ENCODE measurements at places on chromosomes 2 and 18.

DNA sequence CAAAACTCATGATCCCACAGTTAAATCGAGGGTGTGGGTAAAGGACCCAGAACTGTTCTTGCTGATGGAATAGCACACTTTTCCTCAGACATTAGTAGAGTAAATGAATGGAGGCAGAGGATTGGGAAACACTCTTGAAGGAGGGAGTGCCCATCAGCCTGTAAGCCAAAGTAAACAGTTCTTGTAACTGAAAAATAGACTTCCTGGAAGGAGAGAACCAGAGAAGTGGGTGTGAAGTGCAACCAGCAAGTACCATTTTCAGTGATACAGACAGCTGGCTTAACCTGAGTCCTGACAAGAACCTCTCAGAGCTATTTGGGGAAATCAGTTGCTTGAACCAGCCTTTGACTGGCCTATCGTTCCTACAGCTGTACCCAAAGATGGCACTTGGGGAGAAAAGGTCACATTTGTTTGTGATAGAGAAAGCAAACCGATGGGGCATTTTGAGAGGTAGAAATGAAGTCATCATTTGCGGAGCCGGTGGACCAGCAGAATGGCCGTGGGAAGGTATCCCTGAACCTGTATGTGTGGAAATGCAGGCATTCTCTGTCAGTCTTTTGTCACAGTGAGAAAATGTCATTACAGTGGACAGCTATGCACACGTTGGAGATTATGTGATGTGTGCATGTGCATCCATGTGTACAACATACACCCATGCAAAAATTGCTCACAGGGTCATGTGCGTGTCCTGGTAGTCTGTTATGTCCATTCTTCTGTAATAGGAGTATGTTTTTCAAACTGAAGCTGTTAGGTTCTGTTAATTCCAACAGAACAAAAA, 17.8 kb downstream of the CRIM1 start:
- no peak for DNase-seq

GRCh38 chr2:152240559-152241231, 65.1 kb upstream of the STAM2 start:
- DNase-seq = no peak

GRCh38 chr2:240325016-240326007, 110.2 kb upstream of the GPC1 start:
- no peak for DNase-seq

DNA sequence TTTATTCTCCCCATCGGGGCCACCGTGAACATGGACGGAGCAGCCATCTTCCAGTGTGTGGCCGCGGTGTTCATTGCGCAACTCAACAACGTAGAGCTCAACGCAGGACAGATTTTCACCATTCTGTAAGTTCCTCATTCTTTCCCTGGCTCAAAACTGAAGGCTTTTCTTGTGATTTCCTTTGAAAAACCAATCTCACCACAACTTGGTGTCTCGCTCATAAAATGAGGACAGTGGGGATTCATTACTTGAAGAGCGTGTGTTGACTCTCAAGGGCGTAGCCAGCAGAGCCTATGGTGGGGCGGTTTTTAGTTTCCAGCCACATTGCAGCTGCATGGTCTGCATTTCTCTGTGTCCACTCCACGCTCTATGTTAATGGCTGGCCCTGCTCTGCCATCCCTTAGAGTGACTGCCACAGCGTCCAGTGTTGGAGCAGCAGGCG, 29.0 kb downstream of the SLC1A4 start:
- DNase-seq = no peak

GRCh38 chr18:57748770-57749603, 54.1 kb downstream of the ATP8B1 start:
- DNase-seq = no peak

DNA sequence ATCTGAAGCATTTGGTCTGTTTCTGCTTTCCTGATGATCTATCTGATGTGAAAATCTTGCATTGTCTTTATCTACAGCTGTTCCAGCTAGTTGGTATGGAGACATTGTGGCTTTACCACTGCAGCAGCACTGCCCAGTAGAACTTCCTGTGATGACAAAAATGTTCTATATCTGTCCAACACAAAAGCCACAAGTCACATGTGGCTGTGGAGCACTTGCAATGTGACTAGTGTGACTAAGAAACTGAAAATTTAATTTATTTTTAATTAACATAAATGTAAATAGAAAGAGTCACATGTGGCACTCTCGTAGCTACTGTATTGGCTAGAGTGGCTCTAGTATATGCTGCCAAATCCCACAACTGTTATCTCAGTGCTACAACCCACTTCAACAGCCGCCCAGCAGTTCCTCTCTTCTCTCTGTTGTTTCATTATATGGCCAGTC, 425.7 kb downstream of the SETBP1 start:
- no peak for DNase-seq

GRCh38 chr2:221494556-221494955, 77.5 kb downstream of the EPHA4 start:
- DNase-seq = no peak

DNA sequence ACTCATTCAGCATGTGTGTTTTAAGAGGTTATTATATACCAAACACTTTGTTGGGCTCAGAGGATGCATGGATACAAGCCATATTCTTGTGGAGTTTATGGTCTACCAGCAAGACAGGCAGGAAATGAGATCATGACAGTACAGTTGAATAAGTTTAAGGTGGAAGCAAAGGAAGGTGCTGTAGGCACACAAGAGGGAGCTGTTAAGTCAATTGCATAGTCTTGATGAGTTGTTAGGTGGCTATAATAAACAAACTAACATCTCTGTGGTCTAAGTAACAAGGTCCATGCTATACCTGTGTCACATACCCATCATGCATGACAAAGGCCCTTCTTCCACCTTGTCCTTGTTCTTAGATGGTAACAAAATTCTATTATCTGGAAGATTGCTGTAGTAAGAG, 538.3 kb downstream of the CNTNAP5 start:
- DNase-seq = no peak

DNA sequence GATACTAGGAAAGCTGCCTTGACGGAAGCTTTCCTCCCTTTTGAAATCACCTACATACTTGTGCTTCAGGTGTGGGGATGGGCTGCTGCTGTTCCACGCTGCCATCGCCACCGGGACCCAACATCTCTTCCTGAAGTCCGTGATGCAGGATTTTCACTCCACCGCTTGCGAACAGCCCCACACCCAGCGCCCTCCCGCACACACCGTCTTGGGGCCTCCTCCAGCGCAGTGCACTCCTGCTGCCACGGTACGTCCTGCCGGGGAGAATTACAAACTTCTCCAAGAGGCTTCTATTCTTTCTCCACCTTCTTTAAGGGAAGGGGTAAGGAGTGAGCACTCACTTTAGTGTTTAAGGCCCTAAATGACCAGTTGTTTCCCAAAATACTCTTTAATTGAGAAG, 58.2 kb downstream of the HRH4 start:
- no peak for DNase-seq

DNA sequence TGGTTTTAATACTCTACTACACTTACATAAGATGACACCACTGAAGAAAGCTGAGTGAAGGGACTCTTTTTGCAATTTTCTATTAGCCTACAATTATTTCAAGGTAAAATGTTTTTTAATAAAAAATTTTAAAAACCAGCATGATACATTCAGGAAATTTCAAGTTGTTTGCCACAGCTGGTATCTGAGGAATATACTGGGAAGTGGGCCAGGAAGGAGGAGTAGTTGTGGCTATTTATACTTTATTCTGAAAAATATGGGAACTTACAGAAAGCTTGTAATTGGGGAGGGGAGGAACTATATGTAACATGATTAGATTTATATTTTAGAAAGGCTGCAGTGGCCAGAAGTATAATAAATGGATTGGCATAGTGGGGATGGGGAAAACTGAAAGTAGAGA, 40.8 kb downstream of the WDR35 start:
- DNase-seq = no peak

DNA sequence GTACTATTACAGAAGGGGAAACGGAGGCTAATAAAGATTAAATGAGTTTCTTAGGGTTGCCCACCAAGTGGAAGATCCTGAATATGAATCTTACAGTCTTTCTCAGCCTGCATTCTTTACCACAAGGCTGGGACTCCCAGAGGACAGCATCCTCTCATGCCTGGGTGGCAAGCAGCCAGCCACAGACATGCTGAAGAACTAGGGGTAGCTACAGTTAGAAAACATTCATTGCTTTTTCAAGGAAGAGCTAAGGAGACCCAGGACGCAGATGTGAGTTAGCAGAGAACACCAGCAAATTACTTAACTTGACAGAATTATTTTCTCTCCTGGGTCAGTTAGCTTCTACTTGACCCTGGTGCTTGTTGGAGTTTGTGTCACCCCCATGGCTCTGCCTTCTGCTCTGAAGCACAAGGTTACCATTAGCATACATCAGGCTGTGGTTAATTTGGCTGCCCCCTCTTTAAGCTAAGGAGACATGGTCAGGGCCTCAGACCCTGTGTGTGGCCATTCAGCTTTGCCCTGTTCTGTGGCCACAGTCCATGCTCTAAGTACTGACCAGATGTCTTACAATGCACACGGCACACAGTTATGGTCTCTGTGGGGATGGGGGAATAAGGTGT, 132.3 kb upstream of the TNP1 start:
- DNase-seq = no peak

DNA sequence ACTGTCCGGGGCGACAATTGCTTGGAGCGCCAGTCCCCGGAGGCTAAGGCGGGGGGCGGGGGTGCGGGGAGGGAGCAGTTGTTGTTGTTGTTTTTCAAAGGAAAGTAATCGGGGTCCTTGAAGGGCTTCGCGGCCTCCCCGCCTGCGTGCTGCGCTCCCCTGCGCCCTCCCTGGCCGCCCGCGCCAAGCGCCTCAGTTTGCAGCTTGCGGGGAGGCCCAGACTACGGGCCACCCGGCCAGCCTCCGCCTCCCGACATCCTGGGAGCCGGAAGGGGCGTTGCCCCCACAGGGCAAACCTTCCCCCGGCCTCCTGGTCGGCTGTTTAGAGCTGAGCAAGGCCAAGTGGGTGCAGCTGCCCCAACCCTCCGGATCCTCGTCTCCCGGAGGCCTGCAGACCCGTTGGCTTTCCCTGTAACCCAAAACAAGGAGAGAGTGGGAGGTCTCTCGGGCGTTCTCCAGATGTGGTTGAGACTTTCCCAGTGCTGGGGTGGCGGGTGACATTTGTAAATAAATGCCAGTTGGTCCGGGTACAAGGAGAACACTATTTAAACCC, 3.7 kb upstream of the SIX3 start:
- no peak for DNase-seq

DNA sequence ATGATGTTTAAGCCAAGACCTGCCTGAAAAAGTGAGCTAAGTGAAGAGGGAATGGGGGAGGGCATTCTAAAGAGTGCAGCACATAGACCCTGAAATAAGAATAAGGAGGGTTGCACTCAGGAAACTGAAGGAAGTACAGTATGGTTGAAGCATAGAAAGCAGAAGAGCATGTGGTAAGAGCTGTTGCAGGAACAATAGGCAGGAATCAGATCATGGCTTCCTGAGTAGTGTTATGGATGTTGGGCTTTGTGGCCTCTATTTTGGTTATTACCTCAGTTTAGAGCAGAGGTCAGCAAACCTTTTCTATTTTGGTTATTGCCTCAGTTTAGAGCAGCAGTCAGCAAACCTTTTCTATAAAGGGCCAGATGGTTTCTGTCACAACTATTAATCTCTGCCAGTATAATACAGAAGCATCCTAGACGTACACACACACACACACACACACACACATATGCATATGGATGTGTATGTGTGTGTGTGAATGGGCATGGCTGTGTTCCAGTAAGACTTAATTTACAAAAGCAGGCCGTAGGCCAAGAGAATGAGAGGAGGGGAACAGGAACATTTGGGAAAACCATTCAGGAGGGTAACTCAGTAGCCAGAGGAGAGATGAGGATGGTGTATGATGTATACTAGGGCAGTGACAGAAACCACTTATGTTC, 91.1 kb upstream of the MYO3B start:
- DNase-seq = no peak

DNA sequence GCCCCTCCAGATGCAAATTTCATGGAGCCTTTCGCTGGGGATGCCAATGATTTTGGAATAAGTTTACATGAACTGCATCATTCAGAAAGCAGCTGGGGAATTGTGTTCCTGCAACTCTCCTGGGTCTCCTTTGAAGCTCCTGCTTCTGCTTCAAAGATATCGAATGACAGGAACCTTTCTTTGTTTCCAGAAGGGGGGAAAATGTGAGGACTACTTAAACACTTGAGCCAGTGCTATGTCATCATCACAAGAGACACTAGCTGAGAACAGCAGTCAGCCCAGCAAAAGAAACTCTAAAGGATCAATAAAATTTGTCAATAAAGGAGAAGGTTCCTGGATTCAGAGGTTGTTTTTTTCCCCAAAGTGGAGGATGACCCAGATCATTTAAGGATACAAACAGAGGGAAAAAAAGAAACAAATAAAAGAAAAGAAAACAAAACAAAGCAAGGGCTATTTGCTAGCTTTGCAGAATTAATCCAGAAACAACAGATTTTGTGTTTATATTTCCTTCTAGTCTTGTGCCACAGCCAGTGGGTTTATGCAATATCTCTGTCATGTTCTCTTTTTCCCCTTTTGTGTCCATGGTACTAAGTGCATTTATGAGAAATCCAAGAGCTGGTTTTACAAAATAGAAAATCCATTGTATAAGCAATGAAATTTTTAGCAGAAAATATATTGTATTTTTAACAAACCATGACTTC, 463.7 kb downstream of the CDH2 start:
- DNase-seq = no peak

DNA sequence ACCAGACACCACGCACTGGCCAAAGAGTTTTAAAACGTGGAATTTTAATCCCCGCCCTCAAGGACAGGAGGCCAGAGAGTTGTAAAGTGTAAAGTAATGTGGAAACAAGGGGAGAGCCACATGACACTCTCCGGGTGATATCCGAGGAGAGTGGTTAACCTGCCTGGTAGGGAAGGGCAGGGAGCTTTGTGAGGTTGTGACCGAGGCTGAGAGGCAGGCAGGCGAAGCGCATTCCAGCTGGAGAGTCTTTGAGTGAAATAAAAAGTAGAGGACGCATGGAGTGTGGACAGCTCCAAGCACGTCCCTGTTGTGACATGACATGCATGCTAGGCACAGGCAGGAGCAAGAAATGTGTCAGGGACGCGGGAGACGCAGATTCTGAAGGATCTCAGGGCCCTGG, 539.5 kb downstream of the RNF144A start:
- no peak for DNase-seq

- no peak for DNase-seq
These were observed 21.4 kb upstream of the BARD1 start for GRCh38 chr2:214830794-214831346.

- no peak for DNase-seq
These were observed 220.1 kb downstream of the OSR1 start for GRCh38 chr2:19138264-19138825.

- DNase-seq = no peak
These were observed 274.0 kb upstream of the FAM98A start for GRCh38 chr2:33873076-33873605.
